ENCODE measurements at places on chromosomes 1 and 21.

DNA sequence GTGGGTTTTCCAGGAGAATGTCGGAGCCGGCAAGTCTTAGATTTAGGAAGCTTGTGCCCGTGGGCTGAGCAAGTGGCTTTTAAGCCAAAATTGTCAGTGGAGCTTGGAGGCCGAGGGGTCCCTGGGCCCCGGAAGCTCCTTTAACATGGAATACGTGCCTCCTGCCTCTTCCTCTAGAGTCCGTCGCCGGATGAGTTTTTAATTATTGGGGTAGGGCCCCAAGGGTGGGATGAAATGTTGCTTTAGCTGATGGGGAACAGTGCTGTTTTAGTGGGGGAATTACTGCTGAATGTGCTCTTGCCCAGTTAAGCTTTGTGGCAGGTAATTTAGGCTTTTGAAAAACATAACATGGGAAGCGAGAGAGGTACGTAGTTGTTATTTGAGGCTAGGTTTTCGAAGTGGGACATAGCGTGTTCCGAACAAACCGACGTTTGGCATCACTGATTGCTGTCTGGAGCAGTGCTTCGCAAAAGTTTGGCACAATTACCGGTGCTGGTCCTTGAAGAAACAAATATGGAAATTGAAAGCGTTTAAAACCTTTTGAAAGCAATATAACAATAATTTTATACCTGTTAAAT lies 786 bp downstream of the RPL5 start:
- no peak for DNase-seq

DNA sequence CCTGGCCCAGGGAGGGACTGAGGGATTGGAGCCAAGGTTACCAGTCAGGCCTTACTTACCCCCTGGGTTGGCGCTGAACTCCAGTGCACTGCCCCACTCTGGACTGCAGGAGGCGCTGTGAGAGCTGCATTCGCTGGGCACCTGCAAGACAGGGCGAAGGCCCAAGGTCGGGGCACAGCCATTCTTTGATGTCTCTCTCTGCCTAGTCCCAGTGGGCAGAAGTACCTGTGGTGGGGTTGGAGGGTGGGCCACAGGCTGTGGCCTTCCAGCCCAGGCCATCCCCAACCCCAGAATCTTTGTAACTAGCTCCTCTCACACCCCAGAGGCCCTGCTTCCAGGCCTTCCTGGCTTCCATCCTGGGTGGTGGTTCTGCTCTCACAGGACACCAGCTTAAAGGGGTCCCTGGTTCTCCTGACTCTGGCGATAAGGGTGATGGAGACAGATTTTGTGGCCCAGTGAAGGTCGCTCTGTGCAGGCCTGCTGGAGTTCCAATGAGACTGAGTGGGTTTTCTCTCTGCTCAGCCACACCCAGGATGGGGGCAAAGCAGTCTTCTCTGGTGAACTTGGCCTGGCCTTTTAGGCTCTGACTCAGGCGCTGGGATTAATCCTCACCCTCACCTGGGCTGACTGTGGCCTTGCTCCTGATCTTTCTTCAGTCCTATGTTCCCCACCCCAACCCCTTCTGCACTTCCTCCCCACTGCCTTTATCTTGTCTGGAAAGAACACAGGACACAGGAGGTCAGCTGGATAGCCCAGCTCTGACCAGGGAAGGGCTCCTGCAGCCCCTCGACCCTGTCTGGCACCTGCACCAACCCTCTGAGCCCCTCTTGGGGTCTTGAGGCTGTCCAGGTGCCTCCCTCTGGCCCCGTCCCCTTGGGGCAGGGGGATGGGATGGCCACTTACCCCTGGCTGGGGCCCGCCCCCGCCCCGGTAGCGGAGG lies 954 bp downstream of the MYOG start:
- DNase-seq = no peak

- DNase-seq = no peak
Observed at GRCh38 chr1:97907886-97908285, 12.9 kb downstream of the DPYD start.

DNA sequence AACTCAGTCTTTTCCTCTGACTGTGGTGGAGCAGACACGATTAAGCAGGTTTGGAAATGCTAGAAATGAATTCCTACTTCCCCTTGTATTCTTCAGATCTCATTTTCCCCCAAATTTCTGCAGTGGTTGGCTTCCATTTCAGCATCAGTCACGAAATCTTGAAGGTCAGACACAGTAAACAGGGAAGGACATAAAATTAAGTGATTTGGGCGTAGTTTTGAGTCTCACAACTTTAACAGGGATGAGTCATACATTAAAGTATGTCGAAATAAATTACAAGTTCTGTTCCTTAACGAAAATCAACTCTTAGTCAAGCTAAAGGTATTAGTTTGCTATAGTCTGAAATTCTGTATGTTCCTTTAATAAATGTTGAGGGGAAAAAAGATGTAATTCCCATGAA lies 61.1 kb downstream of the HNRNPR start:
- no peak for DNase-seq

DNA sequence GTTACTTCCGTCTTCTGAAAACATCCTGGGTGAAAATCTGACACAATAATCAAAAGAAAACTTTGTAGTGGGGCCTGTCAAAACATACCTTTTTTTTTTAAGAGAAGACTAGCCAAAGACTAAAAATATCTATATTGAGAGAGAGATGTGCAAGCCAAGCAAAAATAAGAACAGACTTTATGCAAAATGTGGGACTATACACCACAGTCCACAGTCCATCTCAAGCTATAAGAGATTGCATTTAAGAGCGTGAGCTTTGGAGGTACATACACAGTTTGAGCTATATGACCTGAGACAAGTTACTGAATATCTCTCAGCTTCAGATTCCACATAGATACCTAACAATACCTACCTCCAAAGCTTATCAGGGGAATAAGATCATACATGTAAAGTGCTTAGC lies 64.9 kb upstream of the DYNLT5 start:
- no peak for DNase-seq

GRCh38 chr1:158161446-158161845 lies 19.2 kb upstream of the CD1D start:
- DNase-seq = no peak

DNA sequence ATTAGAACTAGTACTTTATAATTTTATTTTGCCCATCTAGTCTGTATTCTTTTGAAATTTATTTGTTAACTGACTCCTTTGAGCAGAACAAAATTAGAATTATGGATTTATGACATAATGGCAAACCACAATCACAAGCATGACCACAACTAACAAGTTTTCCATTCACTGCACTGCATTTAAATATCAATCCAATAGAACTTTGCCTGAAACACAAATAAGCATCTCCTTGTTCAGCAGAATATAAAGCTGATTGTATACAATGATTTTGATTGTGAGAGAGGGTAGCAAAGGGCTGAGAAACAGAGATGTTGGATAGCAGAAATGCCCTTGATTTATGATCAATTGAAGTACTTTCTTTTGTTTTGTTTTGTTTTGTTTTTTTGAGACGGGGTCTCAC lies 495.5 kb upstream of the RGS18 start:
- DNase-seq = no peak

GRCh38 chr1:88149686-88150085 lies 534.4 kb upstream of the PKN2 start:
- no peak for DNase-seq

DNA sequence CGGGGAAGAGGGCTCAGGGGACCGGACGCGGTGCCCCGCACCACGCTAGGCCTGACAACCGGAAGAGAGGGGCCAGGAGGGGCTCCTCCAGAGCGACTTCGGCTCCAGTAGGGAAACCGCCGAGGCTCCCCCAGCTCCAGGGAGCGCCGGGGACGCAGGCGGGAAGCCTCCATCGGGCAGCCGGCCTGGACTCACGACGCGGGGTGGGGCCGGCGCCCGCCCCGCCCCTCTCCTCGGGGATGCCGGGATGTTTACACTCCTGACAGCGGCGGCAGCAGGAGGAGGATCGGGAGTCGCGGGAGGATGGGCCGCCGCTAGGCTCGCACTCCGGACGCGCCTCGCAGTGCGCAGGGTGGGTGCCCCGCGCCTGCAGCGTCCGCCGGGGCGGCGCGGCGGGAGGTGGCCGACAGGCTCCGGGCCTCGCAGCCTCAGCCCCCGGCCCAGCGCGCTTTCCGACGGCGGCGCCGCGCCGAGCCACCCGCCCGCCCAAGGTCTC lies at the start of gene NEK7:
TSS of gene NEK7 (plus strand) at position 254 of the 496 bp plus-strand sequence. CDS start 75,583 bp downstream, outside the sequence.
- peak; percentile 49 for DNase-seq

DNA sequence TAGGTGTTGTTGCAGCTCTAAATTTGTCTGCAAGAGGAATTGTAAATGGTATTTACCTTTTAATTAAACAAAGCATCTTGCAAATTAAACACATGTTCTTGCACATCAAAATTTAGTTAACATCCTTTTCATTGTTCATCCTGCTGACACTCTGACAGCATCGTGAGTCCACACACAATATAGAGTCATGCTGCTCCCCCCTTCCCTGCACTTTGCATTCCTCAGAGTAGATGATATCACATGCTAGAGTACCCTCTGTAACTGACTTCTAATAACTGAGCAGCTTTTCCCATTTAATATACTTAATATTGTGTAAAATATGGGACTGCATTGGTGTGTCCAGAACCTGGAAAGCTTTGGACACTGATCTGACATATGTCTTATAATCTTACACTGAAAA lies 138.8 kb upstream of the DPYD start:
- DNase-seq = no peak

GRCh38 chr1:111620441-111620971 lies 917 bp downstream of the RAP1A start:
- DNase-seq = no peak

- no peak for DNase-seq
Observed at GRCh38 chr1:36652586-36652985, 169.9 kb upstream of the CSF3R start.

DNA sequence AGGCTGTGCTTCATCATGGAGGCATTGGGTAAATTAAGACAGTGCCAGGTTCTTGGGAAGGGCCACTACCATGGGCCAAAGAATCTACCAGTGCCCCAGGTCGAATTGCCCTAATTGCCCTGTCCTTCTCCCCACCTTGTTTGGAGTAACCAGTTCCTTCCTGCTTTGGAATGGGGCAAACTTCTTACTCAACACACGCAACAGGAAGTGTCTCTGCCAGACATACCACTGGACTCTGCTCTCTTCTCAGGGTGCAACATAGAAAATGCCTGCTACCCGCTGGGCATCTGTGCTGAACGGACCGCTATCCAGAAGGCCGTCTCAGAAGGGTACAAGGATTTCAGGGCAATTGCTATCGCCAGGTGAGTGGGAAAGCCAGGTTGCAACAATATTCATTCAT lies 15.8 kb downstream of the CDA start:
- no peak for DNase-seq
